ENCODE measurements at places on chromosomes 3 and 15. TPM values are rescaled to one million over a fixed set of nuclear protein-coding genes. Genes with fewer than 3 reads are reported as not detected.

Gene PDE8A
- 29.6 TPM for total RNA-seq

Gene GJD2
- not detected for total RNA-seq

Gene NAALADL2
- total RNA-seq: 0.70 TPM

Gene NR2E3
- total RNA-seq: not detected

Gene POMGNT2
- total RNA-seq: not detected

Gene FAM227B
- 5.1 TPM for total RNA-seq

Gene IGSF11
- total RNA-seq: not detected

Gene CHRM5
- not detected for total RNA-seq

Gene UACA
- not detected for total RNA-seq

Gene NT5DC2
- 110 TPM for total RNA-seq

Gene FOXB1
- total RNA-seq: not detected

Gene NR1I2
- not detected for total RNA-seq

Gene SOX14
- not detected for total RNA-seq

Gene NANOGP8
- total RNA-seq: not detected

Gene NTRK3
- 2.5 TPM for total RNA-seq

Gene NDN
- not detected for total RNA-seq

Gene ROPN1B
- total RNA-seq: not detected

Gene SPINK8
- total RNA-seq: not detected

Gene CPNE9
- not detected for total RNA-seq

Gene EFHB
- total RNA-seq: not detected

Gene GRK7
- total RNA-seq: not detected

Gene UNC13C
- total RNA-seq: not detected

Gene RLBP1
- not detected for total RNA-seq

Gene THAP10
- total RNA-seq: not detected

Gene XCR1
- total RNA-seq: not detected

Gene ATOSA
- 103 TPM for total RNA-seq

Gene IL20RB
- 3.1 TPM for total RNA-seq

Gene ITGA11
- total RNA-seq: not detected

Gene RPP25
- 2.2 TPM for total RNA-seq

Gene FHIT
- 10.9 TPM for total RNA-seq

Gene TMEM45A
- total RNA-seq: 0.20 TPM

Gene SLC22A14
- not detected for total RNA-seq

Gene DNAH1
- total RNA-seq: 5.8 TPM

Gene CCR3
- not detected for total RNA-seq

Gene MESP1
- not detected for total RNA-seq

Gene GPR176
- total RNA-seq: not detected

Gene RGMA
- not detected for total RNA-seq

Data from OCI-LY7 (cell line).